ENCODE measurements at places on chromosomes 2 and 18.

DNA sequence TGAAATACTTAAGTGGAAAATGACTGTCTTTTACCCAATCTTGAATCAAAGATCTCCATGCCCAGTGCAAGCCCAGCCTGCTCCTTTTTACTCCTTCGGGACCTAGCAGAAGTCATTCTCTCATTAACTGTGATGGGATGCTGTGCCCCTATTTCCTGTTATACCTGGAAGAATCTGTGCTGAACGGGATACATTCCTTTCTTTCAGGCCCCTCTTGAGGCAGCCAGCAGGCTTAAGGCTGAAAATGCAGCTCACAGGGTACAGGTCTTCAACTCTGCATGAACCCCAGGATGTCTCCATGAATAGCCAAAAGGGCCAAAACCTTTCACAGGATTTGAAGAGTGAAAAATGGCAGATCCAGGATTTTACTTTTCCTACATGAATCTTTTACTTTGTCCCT is 784.8 kb upstream of the KLHL29 start:
- DNase-seq, result no peak

DNA sequence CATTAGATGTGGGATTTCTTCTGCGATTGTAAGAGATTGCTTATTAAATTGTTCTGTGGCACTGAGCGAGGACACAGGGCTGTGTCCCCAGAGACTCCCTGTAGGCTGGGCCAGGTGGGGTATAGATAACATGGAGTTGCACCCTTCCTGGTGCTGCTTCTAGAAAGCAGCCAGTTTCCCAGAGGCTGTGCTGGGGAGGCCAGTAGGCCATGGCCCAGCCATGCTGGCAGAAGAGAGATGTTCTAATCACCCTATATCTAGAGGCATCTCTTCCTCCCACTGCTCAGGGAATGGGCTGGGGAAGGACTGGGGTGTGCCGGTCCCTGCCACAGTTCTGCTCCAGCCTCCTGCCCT is 66.9 kb downstream of the HS1BP3 start:
- no peak for DNase-seq

- DNase-seq, result no peak
Measured at GRCh38 chr2:10042301-10043161, 819 bp upstream of the KLF11 start.

- no peak for DNase-seq
Measured at GRCh38 chr2:227971619-227972230, 100.3 kb downstream of the DAW1 start.

GRCh38 chr2:47019961-47020681 is 104.5 kb upstream of the MCFD2 start:
- no peak for DNase-seq

- no peak for DNase-seq
Measured at GRCh38 chr2:99111236-99111635, 30.3 kb upstream of the C2orf15 start.

DNA sequence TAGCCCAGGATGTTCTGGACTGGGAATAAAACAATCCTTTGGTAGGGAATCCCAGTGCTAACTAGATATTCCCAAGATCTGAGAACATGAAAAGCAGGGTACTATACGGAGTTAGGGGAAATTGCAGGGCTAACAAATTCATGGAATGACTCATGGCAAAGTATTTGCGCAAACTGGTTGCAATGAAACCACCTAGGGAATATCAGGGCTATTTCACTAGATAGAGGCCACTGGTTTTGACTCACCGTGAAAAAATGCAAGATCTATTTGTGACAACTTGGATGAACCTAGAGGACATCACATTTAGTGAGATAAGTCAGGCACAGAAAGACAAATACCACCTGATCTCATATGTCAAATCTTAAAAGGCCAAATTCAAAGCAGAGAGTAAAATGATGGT is 233.3 kb downstream of the MBD2 start:
- no peak for DNase-seq

- DNase-seq, result no peak
Measured at GRCh38 chr2:128841803-128842202, 523.1 kb upstream of the HS6ST1 start.
